Mononuclear cell (primary cell): ENCODE measurements at places on chromosomes 1 and 21. TPM values are rescaled to one million over a fixed set of nuclear protein-coding genes. Genes with fewer than 3 reads are reported as not detected.

L1TD1 gene
- total RNA-seq, result 0.21 TPM

KLHDC9 gene
- not detected for total RNA-seq

F13B gene
- not detected for total RNA-seq

AGBL4 gene
- total RNA-seq, result 0.10 TPM

RASSF5 gene
- 209 TPM for total RNA-seq
